Activated T-helper 2 cell treated with anti-CD3 and anti-CD28 coated beads, Interferon-gamma antibody, Interleukin-2, Interleukin-4, amounts not matched to agents 10 μg/mL and 5 μg/mL and 100 μg/mL, durations not matched to agents 14 hours and 24 hours and 36 hours (primary cell): ENCODE measurements at places on chromosomes 2 and 18. TPM values are rescaled to one million over a fixed set of nuclear protein-coding genes. Genes with fewer than 3 reads are reported as not detected.

The CCDC148 gene
- not detected in 2 replicates for total RNA-seq

The DYSF gene
- total RNA-seq, result 0.05 TPM in 1 of 2 replicates, not detected in the other

The GMCL1 gene
- total RNA-seq, result 29.2 and 29.3 TPM in 2 replicates

The LHCGR gene
- total RNA-seq, result not detected in 2 replicates

The INHA gene
- not detected in 2 replicates for total RNA-seq

The DNMT3A gene
- total RNA-seq, result 86.8 and 91.3 TPM in 2 replicates

The LIMS4 gene
- 0.21 TPM in 1 of 2 replicates, not detected in the other for total RNA-seq

The APCDD1 gene
- total RNA-seq, result not detected in 2 replicates

The ACOXL gene
- 1.4 and 1.6 TPM in 2 replicates for total RNA-seq

The CRACDL gene
- 0.37 and 0.55 TPM in 2 replicates for total RNA-seq

The MDH1B gene
- total RNA-seq, result 0.25 and 0.55 TPM in 2 replicates

The CTDSP1 gene
- total RNA-seq, result 114 and 115 TPM in 2 replicates

The MYOM1 gene
- total RNA-seq, result 0.62 and 2.4 TPM in 2 replicates

The EML6 gene
- 0.23 and 0.25 TPM in 2 replicates for total RNA-seq

The EGR4 gene
- total RNA-seq, result 0.46 and 0.53 TPM in 2 replicates
